ENCODE measurements at places on chromosomes 13 and 19. TPM values are rescaled to one million over a fixed set of nuclear protein-coding genes. Genes with fewer than 3 reads are reported as not detected.

The CEACAM6 gene
- 30.9 TPM for total RNA-seq

The KIR2DL1 gene
- total RNA-seq: not detected

The IL12RB1 gene
- total RNA-seq: not detected

The CPB2 gene
- not detected for total RNA-seq

The CD33 gene
- total RNA-seq: not detected

The CNN1 gene
- 0.55 TPM for total RNA-seq

The C19orf85 gene
- not detected for total RNA-seq

The ACTMAP gene
- total RNA-seq: 19.0 TPM

The STOML3 gene
- not detected for total RNA-seq

The POGLUT2 gene
- total RNA-seq: 7.3 TPM

The THSD8 gene
- 13.2 TPM for total RNA-seq

The PLK5 gene
- not detected for total RNA-seq

The FGF14 gene
- total RNA-seq: not detected

The SMG9 gene
- 63.7 TPM for total RNA-seq

The TLE6 gene
- 5.0 TPM for total RNA-seq

The ASPDH gene
- total RNA-seq: not detected

The LIPE gene
- total RNA-seq: 2.0 TPM

The ZFP14 gene
- total RNA-seq: 2.5 TPM
